Eye (tissue), 1 donor: ENCODE measurements at places on chromosomes 12 and 14.

DNA sequence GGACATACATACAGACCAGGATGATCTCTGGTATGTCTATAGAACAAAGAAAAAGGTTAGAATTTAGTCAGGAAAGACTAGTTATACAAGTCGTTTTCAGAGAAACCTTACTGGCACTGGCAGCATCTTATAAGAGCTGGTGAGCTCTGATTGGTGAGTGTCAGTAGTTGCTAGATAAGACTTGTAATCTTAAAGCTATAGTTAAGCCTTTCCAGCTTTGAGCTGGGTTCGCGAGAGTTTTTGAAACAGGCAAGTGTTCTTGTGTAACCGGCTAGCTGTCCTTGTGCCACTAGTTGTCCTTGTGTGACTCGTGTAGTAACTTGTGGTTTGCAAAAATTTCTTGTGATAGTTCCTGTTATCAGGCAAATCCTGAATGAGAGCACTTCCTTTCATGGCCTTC, 740.9 kb downstream of the GALC start:
- no peak for DNase-seq

- no peak for DNase-seq
These were observed 68.0 kb downstream of the GSC start for GRCh38 chr14:94701861-94702370.

DNA sequence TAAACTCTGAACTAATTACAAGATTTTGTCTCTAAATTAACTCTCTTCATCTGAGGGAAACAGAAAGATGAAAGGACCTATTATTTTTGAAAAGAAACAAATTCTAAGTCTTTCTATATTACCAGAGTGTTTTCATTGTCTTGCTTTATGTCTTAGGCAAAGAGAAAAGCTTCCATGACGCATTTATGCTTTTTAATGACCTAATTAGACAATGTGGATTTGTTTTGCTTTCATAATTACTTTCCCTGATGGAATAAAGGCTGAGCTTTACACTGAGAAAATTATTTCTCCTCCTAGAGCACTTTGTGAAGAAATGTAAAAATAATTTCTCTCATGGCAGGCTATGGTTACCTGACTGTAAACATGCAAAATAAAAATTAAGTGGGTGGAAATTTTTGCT, 138.0 kb upstream of the SLCO1C1 start:
- DNase-seq, result peak; percentile 54

DNA sequence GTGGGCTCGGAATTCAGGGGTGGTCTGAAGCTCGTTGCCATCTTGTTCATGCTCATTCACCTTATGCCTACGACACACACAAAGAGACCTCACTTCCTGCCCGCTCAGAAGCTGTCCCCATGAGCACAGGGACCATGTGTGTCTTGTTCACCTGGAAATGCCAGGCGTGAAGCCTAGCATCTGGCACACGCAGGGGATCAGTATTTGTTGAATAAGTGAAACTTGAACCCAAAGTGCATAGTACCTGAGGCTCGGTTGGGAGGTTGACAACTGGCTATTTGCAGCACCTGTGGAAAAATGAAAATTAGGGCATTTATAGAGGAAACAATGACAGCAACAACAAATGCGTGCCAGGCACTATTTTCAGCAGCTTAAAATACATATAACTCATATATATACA, 5.4 kb downstream of the C12orf43 start:
- no peak for DNase-seq

DNA sequence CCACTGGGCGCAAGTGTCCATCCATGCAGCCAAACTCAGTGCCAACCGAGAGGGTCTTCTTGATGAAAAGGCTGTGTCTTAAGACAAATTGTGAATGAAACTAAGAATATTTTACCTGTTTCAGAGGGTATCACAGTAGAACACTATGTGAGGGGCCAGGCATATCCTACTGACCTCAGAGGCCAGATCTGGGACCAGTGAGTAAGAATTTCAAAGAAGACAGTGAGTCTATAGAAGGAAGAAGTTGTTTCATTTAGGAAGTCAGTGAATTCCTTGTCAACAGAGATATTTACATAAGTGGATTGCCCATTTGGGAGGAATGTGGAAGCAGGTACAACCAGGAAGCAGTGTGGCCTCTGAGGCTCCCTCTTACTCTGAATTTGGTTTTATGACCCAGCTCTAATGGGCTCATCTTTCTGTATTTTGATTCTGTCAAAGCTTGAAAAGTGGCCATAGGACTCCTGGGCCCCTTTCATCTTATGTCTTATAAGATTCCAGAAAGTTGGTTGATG, 137.4 kb downstream of the ZNF664 start:
- no peak for DNase-seq

GRCh38 chr12:31874961-31875608, 84.1 kb upstream of the RESF1 start:
- DNase-seq, result no peak

DNA sequence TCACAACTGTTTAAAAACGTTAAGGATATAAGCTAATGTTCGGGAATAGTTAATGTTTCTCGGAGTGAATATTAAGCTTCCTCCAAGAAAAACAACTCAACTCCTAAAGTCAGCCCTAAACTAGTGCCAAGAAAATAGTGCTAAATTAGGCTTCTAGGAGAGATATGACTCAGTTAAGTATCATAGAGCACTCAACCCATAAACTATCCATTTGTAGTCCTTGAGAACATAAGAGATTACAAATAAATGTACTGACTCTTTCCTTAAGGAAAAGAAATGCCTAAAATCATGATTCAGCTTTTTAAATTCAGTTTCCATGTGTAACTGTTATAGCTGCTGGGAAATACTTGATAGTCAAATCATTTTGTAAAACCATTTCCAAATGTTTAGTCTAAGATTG, 117.1 kb downstream of the HMGA2 start:
- DNase-seq, result no peak

DNA sequence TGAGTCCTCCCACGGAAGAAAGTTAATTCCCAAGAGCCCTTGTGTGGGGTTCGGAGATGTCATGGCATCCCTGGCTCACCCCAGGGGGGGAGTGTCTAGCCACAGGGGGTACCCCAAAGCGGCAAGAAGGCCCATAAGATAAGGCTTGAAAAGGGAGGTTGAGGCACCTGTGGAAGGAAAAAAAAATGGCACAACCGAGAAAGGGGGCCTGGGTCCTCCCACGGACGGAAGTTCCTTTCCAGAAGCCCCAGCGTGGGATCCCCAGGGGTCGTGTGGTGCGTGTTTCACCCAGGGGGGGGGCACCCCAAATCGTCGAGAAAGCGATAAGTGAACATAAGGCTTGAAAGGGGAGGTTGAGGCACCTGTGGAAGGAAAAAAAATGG, 266.7 kb downstream of the ALG10 start:
- DNase-seq, result no peak

GRCh38 chr14:31770271-31770670, 209.1 kb downstream of the NUBPL start:
- no peak for DNase-seq

GRCh38 chr12:56151672-56152131, 685 bp upstream of the MYL6B start:
- DNase-seq, result no peak

DNA sequence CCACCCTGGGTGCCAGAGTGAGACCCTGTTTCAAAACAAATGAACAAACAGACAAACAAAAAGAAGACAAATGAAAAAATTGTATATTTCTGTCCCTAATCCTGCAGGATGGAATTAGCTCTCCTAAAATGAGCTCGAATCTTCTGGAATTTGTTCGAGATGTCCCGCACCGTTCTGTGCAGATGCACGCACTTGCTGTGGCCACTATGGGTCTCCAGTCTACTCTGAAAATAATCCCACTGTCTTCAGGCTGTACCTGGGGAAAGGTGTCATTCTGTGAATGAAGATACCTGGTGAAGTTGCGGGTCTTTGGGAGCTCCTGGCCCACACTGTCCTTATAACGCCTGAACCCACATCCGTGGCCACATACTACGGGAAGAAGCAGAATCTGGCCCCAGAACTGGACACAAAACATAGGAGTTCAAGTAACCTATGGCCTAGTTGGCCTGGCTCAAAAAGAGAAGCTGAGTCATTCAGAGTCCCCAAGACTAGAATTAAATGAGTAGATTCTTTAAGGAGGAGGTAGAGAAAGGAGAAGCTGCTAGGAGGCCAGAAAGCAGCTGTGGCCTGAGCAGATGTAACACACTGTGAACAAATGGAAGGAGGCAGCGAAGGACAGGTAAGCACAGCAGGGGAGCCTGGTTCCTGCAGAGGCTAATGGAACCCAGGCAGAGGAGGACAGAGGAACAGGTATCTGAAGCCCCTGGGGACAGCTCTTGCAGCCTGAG, 108.6 kb downstream of the FOXN3 start:
- no peak for DNase-seq

- DNase-seq, result no peak
These were observed 63.0 kb upstream of the BTG1 start for GRCh38 chr12:92208613-92209121.

DNA sequence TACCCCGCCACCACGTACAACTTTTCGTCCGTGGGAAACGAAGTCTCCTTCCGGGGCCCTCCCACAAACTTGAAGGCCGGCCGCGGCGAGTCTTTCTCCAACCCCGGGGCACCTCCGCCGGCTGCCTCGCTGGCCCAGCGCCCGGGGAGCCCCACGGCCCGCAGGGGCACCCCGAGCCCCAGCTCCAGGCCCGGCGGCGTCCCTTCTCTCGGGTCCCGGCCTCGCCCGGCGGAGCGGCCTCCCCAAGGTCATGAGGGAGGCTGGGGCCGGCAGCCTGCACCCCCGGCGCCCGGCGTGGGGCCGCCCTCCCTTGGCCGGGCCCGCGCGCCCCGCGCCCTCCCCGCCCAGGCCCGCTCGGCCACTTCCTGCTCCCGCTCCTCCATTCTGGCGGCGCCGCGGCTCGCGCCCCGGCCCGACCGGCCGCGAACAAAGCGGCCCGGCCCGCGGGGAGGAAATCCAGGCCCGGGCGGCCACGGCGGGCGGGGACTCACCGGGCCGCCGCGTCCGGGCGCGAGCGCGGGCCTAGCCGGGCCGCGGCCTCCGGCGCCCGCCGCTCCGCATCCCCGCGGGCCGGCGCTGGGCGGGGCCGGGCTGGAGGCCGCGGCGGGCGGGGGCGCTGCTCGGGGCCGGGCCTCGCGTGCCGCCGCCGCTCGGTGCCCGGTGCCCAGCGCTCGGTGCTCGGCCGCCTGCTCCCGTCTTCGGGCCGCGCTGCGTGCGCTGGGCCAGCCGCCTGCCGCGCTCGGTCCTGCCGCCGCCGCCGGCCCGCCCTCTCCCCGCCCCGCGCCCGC, at the start of gene AKT1:
Gene AKT1 (minus strand): TSS at position 756 of the 788 bp plus-strand sequence. CDS start 3,105 bp downstream, outside the sequence.
- DNase-seq, result no peak

GRCh38 chr14:58825606-58826005, 187.8 kb downstream of the DACT1 start:
- no peak for DNase-seq

DNA sequence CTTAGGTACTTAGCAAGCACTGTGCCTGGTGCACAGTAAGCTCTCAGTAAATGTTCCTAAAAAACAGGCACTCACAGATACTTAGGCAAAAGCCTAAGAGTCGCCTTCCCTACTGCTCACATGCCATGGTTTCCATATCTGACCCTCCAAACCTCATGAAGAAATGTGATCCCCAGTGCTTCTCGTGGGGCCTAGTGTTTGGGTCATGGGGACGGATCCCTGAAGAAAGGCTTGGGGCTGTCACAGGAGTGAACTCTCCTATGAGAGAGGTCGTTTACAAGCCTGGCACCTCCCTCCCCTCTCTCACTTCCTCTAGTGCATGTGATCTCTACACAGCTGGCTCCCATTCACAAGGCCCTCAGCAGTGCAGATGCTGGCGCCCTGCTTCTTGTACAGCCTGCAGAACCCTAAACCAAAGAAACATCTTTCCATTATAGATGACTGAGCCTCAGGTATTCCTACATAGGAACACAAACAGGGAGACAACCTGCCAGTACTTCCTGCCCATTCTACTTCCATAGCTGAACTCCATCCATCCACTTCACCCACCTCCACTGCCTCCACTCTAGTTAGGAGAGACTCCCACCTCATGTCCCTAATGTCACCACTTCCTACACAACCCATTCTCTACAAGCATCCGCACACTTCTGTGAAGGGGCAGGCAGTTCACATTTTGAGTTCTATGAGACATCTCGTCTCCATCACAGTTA, 2.9 kb downstream of the SLC15A4 start:
- DNase-seq, result no peak

DNA sequence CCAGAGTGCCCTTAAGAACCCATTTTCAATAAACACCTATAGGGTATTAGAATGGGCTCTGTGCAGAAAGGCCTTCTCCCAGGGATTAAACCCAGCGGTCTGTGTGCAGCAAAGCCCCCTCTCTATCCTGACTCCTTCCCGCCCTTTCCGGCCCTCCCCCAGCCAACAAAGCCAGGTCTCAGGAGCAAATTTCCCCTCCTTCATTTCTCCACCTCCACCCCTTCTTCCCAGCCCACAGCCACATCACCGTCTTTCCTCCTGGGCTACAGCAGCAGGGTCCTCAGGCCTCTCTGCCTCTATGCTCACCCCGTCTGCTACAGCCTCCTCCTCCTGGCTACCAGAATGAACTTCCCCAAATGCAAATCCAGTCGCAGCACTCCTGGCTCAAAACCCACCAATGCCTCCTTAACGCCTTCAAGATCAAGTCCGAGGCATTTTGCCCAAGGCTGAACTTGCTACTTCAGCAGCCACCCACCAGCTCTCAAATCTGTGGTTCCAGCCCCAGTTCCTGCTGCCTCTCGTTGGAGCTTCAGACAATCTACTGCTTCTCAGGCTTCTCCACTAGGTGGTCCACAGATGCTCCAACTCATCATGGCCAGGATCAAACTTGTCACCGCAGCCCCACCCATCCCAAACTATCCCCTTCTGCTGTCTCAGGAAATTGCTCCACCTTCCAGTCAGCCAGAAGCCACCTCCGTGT, 134.8 kb downstream of the BCL11B start:
- no peak for DNase-seq

DNA sequence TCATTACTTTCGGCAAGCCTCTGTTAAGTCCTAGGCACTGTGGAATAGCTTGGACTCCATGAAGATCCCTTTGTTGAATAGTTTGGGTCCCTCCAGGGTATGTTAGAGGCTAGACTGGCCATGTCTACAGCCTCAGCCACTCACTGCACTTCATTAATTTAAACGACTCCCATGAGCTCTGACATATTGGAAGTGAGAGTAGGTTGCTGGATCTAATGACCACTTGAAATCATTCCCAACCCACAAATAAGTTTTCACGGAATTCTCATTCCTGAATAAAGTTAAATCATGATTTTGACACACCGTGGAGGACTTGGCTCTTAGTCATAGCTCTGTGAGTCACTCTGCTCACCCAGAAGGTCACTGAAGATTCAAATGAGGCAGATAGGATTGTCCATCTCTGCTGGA, 21.4 kb upstream of the APPL2 start:
- no peak for DNase-seq

DNA sequence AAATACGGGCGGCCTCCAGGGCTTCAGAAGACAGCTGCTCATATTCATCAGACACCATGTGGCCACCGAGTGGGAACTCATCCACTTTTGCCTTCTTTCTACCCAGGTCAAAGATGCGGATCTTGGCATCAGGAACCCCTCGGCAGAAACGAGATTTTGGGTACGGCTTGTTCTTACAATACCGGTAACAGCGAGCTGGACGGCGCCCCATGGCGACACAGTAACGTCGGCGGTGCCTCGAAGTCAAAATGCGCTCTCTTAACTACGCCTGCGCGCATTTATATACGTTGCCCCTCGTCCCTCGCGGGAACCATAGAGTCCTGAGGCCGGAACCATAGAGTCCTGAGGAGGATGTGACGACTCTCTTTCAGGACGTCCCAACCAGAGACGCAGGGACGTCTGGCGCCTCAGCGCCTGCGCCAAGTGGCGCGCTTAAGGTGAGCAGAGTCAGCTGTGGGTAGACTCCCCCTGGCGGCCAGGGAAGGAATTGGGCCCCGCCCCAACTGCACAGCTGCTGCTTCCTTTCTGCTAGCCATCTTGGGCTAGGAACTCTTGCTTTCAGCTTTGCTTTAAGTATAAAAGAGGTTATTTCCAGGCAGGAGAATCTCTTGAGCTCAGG, at the start of gene RPL10L:
Gene RPL10L (minus strand): TSS at position 256 of the 619 bp plus-strand sequence. CDS start 45 bp downstream, at position 211.
- DNase-seq, result no peak

- peak; percentile 95 for DNase-seq
These were observed 92.7 kb downstream of the LRRC74A start for GRCh38 chr14:76918782-76919394.
